T follicular helper cell (primary cell): ENCODE measurements at places on chromosomes 16 and 17.

GRCh38 chr17:78966123-78966813 lies 13.5 kb downstream of the LGALS3BP start:
- DNase-seq, result no peak

DNA sequence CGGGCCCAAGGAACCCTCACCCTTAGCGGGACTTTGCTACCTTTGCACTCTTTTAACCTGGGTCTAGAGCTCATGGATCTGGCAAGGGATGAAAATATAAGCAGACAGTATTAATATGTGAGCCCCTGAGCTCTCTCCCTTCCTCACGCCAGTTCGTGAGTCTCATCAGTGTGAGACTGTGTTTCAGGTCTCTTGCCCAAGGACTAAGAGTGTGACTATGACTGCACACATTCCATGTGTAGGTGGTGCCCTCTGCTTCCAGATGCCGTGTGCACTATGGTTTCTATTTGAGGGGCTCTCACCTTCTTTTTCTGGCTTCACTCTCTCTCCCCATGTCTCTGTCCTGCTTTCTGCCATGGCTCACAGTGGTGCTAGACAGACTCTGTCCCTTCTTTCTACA lies 40.5 kb downstream of the DHRS7B start:
- DNase-seq, result no peak

GRCh38 chr17:45742251-45742650 lies 41.9 kb upstream of the CRHR1 start:
- no peak for DNase-seq

- DNase-seq, result no peak
Measured at GRCh38 chr16:28985211-28986041, 574 bp downstream of the LAT start.

- no peak for DNase-seq
Measured at GRCh38 chr16:8600144-8600775, 9.9 kb upstream of the TMEM114 start.

DNA sequence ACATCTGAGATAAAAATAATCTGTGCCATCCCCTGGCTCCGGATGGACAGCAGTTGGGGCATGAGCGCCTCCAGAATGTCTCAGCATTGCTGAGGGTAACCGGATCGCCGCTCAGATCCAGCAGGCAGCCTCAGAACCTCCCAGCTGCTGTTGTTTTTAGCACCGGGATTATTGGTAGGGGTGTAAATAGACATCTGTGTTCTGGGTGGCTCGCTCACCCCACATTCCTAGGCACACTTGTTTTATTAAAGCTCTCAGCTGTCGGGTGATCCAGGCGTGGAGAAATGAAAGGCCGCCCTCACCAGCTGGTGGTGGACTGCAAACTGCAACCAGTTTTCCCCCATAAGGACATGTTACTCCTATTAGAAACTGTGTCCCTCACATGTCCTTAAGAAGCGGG lies 32.1 kb downstream of the MYH3 start:
- no peak for DNase-seq

- no peak for DNase-seq
Measured at GRCh38 chr17:76390003-76390421, 5.6 kb downstream of the SPHK1 start.

DNA sequence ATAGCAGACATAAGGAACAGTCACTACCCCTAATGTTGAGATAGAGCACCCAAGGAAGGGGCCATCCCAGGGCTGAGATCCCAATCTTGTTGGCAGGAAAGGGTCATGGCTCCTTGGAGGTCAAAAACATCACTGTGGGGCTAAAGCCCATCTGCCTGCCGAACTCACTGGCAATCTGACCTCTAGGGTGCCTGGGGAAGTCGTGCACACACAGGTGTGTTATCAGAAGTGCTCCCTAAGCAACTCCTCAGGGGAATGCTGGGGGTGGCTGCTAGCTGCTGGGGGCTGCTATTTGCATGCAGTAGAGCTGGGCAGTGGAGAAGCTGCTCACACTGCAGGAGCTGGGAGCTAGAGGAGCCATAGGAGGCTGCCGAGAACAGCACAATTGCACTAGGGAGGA lies 47.5 kb upstream of the PHOSPHO1 start:
- no peak for DNase-seq

- no peak for DNase-seq
Measured at GRCh38 chr16:64522548-64522947, 599.3 kb downstream of the CDH11 start.

GRCh38 chr17:4715063-4715744 lies 4.8 kb downstream of the ARRB2 start:
- no peak for DNase-seq

- no peak for DNase-seq
Measured at GRCh38 chr16:77117707-77118106, 73.3 kb upstream of the MON1B start.

DNA sequence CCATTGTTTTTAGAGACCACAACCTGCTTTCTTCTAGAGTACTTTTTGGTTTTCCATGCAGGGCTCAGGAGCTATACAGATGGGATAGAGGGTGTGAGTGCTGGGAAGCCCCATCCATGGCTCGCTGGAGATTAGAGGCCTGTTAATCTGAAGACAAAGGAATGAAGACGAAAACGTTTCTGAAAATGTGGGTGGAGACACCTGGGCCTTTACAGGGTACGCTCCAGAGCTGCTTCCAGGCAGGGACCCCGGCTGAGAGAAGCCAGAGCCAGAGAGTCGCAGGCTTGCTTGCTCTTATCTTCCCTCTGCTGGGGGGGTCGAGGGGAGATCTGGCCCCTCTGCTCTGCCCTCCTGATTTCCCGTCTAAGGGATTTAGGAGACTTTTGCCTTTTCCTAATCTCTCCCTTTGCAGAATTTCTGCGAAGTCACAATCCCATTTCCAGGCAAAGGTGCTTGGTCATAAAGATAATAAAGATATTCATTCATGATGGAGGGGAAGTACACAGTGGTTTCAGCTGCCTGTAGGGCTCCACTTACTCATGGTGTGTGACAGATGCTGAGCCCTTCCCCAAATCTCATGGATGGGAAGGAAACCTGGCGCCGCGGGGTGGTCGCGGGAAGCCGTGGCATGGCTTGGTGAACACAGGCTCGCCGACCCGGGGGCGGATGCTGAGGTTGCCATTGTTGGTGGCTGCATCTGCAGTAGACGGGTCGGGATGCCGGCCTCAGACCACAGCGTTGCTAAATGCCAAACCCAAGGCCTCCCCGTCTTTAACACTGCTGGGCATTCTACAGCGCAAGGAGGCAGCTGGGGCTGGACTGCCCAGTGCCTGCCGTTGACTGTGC lies 4.8 kb upstream of the SOCS3 start:
- no peak for DNase-seq

DNA sequence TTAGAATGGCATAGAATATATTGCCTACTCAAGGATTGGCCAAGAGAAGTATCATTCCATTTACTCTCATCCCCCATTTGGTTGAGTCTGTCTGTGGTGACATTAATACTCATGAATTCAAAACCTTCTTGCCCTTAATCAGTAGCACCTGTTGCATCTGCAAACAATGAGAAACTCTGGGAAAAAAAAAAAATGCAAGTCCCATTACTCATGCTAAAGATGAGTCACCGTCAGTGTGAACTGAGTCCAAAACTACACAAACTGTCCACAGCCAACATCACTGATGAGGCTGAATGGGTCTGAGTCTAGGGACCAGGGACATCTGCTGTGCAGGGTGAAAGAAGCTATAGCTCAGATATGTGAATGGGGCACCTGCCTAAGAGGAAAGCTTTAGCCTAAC lies 96.9 kb upstream of the ADAMTS18 start:
- no peak for DNase-seq

- no peak for DNase-seq
Measured at GRCh38 chr17:64002658-64003525, 4.7 kb downstream of the PRR29 start.
